ENCODE measurements at places on chromosomes 4 and X. TPM values are rescaled to one million over a fixed set of nuclear protein-coding genes. Genes with fewer than 3 reads are reported as not detected.

- DNase-seq: no peak
Measured at GRCh38 chr4:164304101-164304639, 449.8 kb upstream of the SMIM31 start.

DNA sequence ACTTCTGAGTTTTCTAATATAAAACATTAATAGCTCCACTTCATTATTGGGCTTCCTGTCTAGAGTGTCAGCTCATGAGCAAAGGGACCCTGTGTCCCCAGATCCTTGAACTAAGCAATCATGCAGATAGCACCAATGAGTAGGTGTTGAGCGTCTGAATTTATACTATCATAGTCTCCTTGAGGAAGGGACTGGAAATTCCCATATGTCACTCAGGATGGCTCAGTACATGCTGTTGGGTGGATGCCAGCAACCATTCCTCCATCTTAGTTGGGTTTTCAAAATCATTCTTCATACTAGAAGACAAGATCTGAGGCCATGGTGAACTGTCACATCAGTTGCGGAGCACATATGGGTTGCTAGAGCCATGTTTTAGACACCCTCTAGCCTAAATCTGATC is 27.7 kb downstream of the CD99 start:
- DNase-seq: no peak

DNA sequence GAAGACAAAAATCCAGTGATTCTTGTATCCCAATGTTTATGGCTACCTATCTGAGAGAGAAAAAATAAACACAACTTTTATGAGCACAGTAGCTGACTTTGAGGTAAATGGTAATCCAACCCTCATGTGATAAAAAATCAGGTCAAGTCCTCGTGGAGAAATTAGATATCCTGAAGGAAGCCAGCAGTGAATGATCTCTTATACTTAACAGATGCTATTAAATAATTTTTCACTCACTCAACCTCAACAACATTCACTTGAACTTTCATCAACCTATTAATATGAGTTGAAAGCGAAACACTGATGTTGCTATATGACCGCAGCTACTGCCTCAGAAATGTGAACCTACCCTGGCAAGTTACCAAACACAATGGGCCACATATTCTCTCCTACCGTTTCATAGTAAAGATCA is 105.4 kb downstream of the GPC3 start:
- no peak for DNase-seq

DNA sequence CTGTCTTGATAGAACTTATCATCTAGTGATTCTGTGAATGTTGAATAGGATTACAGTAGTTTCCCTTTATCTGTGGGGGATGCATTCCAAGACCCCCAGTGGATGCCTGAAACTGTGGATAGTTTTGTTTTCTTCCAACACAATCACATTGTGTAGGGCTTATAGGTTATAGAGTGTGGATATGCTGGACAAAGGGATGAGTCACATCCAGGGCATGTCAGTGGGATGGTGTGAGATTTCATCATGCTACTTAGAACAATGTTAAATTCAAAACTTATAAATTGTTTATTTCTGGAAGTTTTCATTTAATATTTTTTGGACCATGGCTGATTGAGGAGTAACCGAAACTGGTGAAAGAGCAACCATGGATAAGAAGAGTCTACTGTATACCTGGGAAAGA is 432.3 kb upstream of the ATOH1 start:
- peak; percentile 2 for DNase-seq

GPRASP3 gene
- total RNA-seq: 4.7 TPM

- no peak for DNase-seq
Measured at GRCh38 chrX:123392921-123393320, 208.8 kb downstream of the GRIA3 start.

GRCh38 chrX:482702-483203 is 96.0 kb upstream of the PPP2R3B start:
- DNase-seq: no peak

DNA sequence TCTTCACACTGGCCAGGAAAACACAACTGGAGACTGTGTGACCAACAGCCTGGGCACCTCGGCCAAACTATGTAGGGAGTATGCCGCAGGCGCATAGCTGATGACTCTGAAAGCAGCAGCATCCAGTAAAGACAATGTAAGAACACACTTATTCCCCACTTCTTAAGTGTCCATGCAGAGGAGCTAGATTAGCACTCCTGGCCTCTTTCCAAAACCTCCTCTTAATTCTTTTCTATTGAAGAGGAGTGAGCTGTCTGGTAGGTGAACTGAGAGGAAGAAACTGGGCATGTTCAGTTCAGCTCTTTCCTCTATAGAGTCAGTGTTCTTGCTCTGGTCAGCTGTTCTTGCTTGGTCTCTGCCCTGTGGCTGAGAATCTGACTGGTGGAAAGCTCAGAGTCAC is 21.1 kb downstream of the NMU start:
- no peak for DNase-seq

ASMT gene
- total RNA-seq: not detected

PKD2 gene
- 20.6 TPM for total RNA-seq

GAGE12J gene
- not detected for total RNA-seq

DNA sequence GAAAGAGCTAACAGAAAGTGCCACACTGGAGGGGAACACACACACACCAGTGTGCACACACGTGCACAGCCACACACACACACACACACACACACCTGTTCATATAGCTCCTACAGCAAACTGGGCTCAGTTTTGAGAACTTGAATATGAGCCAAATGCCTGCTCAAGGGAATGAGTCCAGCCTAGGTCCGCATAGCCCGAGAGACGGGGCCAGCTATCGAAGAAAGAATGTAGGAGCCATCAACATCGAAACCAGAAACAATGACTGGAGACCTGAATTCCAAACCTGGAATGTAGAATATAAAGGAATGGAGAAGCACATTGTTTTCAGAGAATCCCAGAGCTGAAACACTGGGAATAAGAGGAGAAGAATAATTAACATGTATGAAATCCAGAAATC is 37.6 kb upstream of the ERVMER34-1 start:
- no peak for DNase-seq

GRCh38 chr4:185318679-185319078 is 77.0 kb downstream of the LRP2BP start:
- DNase-seq: no peak

GRCh38 chr4:41505161-41505661 is 32.7 kb upstream of the LIMCH1 start:
- no peak for DNase-seq

DNA sequence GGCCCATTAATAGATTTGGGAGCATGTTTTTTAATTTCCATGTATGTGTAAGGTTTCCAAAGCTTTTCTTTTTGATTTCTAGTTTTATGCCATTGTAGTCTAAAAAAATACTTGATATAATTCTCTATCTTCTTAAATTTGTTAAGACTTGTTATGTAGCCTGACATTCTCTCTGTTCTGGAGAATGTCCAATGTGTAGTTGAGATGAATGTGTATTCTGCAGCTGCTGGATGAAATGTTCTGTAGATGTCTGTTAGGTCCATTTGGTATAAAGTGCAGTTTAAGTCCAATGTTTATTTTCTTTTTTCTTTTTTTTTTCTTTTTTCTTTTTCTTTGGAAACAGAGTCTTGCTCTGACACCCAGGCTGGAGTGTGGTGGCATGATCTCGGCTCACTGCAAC is 378.5 kb upstream of the MAD2L1 start:
- DNase-seq: no peak

- no peak for DNase-seq
Measured at GRCh38 chr4:187547316-187547715, 448.3 kb upstream of the ZFP42 start.

GRCh38 chrX:65601126-65601525 is 66.3 kb upstream of the MSN start:
- no peak for DNase-seq

DNA sequence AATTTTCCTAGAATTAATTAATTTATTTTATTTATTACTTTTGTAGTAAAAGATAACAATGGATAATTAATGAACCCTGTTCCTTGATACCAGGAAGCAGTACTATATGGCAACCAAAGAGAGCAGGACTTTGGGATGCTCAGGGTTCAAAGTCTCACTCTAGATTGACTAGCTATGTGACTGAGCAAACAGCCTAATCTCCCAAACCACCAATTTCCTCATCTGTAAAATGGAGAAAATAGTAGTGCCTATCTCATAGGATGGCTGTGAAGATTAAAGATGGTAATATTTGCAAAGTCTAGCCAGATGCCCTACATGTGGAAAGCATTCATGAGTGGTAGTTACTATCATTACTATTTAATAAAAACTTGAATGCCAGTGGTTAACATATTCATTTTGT is 97.6 kb downstream of the PRDM5 start:
- DNase-seq: no peak

- no peak for DNase-seq
Measured at GRCh38 chrX:65846974-65847373, 179.5 kb downstream of the MSN start.

GRCh38 chr4:10715696-10716095 is 31.1 kb upstream of the CLNK start:
- no peak for DNase-seq

GAGE2A gene
- not detected for total RNA-seq

GRCh38 chrX:48896611-48897011 is 957 bp downstream of the TIMM17B start:
- no peak for DNase-seq

- DNase-seq: no peak
Measured at GRCh38 chr4:75708218-75708691, 16.1 kb upstream of the USO1 start.

DNA sequence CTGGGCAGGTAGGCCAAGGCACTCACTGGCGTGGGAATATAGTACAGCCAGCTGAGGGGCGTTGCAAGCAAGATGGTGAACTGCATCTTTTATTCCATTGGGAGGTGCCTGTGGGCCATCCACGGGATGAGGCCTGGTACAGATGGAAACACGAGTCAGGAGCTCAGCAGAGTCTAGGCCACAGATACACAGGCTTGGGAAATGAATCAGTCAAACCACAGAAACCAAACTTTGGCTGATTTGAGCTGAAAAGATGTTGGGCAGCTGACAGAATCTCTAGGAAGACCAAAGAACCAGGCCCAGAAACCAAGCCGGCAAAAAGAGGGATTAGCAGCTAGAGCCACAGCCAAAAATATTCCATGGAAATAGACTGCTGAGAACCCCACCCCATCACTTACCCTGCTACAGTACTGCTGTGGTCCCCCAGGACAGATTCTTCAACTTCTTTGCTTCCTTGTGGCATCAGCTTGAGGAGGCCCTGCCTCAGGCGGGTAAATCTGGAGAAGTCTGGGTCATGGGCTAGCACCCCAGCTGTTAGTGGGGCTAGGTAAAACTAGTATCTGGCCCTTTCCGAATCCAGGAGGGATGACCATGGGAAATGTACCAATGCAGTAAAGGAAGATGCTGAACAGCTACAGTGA is 75.4 kb downstream of the TMEM131L start:
- no peak for DNase-seq

Data from dermis microvascular lymphatic vessel endothelial cell (primary cell).